T-helper 17 cell (primary cell): ENCODE measurements at places on chromosomes 12 and 14.

GRCh38 chr12:84290168-84290567 is 622.4 kb downstream of the SLC6A15 start:
- DNase-seq = no peak

GRCh38 chr12:75315518-75315917 is 14.6 kb downstream of the CAPS2 start:
- no peak for DNase-seq

DNA sequence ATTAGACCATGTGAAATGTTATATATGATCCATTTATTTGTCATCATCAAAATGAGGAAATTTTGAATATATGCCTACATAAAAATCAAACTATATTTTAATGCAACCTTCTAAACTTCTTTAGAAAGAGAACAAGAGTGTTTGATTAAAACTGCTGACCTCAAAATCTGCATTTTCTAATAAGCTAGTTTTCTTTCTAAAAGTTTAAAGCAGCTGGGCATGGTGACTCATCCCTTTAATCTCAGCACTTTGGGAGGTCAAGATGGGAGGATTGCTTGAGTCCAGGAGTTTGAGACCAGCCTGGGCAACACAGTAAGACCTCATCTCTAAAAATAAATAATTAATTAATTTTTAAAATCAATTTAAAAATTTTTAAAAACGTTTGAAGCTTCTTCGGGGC is 36.2 kb downstream of the GNPTAB start:
- no peak for DNase-seq

DNA sequence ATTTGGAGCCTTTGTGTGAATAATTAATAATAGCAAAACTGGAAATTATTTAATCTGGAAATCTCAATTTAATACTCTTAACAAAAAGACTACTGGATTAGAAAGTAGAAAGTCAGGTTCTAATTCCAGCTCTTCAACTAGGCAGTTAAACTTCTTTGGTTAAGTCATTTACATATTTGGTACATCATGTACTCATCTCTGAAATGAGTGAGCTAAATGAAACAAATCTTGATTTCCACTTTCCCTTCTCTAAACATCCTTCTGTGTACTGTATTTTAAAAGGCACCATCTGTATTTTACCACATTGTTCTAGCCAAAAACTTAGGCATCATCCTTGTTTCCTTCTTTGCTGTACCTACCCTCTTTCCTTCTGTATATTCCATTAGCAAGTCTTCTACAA is 26.9 kb downstream of the CRADD start:
- no peak for DNase-seq

DNA sequence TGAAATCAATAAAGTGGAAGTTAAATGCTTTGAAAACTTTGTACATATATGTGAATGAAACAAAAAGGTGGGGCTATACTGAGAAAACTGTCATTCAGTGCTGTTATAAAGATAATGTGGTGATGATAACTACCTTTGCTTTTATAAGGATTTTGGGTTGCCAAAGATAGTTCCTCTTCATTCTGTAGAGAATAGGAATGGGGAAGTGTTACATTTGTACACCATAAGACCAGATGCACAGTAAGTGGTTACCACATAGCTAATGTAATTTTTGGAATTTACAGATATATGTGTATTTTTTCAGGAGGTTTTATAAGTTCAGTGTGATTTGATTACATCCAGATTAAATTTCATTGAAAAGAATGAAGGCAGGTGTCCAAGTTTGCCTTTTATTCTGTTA is 18.1 kb downstream of the RAB21 start:
- no peak for DNase-seq

GRCh38 chr14:69612783-69613130 is 1.4 kb downstream of the SUSD6 start:
- DNase-seq = no peak

DNA sequence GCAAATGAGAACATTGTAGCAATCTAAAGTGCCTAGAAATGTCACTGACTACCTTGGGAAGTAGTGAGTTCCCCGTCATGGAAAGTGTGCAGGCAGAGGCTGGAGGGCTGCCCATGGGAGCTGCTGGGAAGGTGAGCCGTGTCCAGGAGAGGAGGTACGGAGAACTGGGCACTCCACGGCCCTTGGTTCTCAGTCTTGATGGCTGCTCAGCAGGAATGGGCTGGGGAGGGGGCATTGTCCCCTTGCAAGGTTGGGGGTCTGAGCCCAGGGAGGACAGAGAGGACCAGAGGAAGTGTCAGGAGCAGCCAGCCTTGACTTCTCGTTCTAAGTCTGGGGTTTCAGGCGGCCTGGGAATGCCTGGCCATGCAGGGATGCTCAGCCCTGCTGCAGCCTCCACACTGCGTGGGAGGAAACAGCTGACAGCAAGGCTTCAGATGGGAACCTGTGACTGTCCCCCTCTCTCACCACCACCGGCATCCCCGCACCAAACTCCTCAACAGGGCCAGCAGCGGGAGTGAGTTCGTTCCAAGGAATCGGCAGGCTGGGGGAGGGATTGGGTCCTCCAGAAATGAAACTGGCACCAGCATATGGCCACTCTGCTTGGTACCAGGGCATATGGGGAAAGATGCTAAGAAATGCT is 140.2 kb downstream of the BCL11B start:
- DNase-seq = no peak

DNA sequence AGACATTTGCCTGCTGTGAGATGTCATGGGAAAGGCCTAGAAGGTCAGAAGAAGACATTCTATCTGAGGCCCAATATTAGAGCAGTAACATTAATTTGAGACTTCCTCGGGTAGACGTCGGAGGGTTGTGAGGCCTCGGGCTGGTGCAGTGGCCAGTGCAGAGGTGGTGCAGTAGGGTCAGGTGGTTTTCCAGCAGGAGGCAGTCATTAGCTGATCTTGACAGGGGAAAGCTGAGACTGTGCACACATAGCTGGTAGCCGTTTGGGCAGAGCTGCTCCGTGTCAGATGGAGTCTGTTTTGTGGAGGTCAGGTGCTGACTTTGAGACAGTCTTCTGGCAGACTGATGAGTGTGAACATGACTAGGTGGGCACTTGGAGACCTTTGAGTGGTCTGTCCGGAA is 65.7 kb upstream of the ASPG start:
- no peak for DNase-seq

DNA sequence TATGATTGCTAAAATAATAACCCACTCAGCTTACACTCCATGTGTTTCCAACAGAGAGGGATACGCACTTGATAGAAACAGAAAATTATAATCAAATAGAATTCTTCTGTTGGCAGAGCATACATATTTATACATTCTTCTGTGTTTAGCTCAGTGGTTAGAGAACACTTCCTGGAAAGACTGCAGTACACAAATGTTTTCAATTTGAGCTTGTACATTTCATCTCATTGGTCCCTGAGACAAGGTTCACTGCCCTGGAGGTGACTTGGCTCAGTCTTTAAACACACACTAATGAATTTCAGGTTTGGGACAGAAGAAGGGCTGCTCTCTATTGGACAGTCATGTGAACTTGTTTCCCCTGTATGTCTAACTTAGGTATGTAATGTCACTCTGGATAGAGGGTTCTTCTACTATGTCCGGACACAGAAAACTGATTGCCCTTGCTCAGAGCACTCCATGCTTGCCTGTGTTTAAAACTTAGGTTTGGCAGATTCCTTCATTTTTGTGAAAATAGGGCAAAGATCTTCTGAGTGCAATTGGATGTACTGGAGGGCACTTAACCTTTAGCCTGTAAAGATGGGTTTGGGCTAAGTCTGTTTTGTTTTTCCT is 22.9 kb downstream of the PROX2 start:
- no peak for DNase-seq

DNA sequence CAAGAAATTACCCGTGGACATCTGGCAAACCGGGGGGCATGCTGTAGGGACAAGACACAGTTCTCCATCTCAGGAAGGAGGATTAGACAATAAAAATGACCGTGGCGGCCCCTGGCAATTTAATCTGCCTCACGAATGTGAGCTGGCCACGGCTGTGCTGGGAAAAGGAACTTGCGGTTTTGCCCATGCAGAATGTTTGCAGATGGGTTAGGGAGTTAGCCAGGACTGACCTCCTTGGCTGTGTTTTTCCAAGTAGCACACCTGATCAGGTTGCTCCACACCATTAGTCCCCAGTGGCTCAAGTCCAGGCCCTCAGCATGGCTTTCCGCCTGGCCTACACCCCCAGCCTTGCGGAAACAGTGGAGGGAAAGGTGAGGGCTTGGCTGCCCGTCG is 20.8 kb downstream of the TPCN1 start:
- no peak for DNase-seq

DNA sequence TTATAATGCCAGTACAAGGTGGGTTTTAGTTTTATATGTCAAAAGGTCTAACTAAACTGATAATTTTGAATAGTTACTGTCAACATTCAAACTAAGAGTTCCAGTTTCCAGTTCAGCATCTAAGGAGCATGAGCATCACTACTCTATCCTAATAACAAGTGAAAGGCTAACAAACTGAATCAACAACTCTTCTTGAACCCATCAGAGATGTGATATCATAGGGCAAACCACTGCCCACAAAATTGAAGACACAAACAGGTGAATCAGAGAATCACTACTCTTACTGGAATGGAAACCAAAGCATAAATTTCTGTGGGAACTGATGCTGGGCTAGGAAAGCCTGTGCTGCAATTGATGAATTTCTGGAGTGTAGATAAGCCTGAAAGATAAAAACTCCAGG is 140.7 kb upstream of the GRIP1 start:
- no peak for DNase-seq

DNA sequence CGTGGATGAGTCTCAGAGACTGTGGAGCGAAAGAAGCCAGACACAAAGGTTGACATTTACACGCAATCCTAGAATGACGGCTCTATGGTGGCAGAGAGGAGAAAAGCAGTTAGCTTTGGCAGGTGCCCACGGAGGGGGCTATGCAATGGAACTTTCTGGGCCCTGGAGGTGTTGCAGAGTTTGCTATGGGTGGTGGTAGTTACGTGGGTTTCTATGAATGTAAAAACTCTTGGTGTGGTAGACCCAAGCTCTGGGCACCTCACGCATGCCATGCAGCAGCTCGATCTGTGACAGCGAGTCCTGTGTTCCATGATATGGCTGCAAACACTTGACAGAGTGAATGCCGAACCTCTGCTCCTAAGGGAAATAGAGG is 5.0 kb upstream of the INF2 start:
- no peak for DNase-seq

DNA sequence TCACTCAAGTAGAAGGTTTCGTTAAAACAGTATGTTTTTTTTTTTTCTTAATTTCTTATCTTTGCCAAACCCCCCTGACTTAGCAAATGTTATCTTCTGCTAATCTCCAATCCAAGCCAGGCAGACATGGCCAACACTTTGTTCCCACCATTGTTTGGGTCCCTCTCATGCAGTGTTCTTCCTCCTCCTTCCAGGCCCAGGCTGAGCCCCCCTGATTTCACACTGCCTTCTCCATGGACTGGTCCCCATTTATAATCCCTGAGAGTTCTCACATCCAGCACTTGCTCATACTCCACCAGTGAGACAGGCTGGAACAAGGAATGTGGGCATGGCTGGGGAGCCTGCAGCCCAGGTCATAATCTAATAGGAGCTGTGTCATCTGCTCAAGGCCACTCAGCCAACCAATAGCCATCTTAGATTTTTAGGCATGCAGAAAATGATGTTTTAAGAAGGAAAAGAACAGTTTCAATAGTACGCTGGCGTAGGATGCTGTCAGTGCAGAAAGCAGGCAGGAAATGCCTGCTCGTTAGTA is 238.4 kb upstream of the CCDC196 start:
- no peak for DNase-seq

DNA sequence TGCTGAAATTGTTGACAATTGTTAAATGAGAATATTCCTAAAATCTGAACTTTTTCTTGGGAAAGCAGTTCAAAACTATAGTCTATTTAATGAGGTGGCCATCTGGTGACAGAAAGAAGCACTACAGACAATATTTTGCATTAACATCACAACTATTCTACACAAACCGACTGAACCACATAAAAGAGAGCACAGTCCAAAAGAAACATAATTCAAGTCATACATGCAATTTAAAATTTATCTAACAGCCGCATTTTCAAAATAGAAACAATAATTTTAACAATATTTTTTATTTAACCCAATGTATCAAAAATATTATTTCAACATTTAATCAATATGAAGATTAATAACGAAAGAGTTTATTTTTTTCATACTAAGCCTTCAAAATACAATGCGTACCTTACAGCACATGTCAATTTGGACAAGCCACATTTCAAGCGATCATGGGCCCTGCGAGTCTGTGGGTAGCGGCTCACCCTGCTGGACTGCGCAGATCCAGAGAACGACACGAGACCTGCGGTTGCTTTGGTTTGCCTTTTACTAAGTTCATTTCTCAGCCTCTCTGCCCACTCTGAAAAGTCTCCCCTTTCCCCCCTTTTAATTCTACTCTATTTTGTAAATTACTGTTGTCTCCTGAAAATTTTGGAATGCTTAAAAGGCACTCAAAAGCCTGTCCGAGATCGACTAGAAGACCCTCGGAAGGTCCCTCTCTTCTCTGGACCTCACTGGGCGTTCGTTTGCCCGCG is 947 bp upstream of the LRRC9 start:
- no peak for DNase-seq

DNA sequence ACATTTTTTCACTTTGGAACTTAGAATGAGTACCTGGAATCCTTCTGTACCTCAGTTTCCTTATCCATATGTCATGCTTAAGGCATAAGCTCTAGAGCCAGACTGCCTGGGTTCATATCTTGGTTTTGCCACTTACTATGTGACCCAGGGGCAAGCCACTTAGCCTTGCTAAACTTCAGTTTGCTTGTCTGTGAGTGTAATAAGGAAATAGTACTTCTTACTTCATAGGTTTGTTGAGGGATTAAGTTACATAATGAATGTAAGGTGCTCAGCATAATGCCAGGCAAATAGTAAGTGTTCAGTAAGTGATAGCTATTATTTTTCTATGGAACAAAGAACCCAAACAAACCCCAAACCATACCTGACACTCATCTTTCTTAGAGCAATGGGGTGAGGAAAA is 225.1 kb downstream of the BCAT1 start:
- no peak for DNase-seq

DNA sequence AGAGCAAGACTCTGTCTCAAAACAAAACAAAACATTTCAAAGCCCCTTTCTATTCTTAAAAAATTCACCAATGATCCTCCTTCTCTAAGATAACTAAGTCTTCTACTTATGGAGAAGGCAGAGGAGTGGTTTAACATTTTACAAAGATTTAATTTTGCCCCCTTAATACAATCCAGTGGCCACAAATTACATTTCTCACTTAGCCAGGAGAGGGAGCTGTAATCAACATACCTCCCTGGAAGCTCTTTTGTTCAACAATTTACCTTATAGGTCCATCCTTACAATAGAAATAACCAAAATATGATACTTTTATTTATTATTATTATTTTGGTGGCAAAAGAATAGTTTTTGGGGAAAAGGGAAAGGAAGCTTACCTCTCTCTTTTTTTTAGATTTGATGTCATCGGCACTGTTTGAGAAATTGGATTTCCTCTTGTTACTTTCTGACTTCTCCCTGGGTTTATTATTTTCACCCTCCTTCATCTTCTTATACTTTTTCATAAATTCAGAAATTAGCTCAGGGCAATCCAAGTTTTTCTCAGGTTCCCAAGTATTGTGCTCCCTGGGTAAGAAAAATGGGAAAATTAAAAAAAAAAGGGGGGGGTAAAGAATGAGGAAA is 28.1 kb downstream of the CBX5 start:
- DNase-seq = no peak
